CD4-positive, alpha-beta T cell treated with Interleukin-4 for 1 hour (primary cell): ENCODE measurements at places on chromosomes 4 and X.
A peak's percentile ranks its signal among the peaks of the same experiment; 100 is the strongest.

DNA sequence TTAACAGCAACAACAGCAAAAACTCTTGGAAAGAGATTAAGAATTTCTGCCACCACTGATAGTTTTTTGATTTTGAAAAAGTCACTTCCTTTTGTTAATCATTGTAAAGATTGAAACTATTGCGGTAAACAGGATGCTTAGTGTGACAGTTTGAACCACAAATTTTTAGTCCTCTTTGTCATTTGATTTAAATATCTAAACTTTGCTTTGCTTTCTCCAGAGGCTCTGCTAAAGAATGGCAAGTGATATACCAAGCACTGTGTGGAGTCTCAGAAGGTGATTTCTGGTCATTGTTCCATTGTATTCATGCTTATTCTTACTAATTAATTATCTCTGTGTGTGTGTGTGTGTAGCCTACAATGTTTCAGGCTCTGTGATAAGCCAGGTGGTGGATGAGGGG lies 155.6 kb downstream of the BMPR1B start:
- DNase-seq = no peak

DNA sequence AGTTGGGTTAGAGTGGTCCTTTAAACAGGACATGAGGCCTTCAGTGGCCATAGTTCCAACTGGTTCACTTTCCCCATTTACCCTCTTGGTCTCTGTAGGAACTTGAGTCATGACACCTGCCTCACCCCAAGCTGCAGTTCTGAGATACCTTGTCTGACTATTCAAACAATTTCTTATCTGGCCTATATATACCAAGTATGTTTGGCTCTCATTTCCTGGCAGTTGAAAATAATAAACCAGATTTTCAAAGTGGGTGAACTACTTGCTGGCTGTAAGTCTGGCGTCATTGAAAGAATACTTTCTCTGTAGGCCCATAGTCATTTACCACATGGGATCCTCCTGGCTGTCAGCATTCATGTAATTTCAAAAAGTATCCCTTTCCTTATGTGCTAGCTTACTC lies 228.8 kb downstream of the SHROOM3 start:
- DNase-seq = no peak

- peak; percentile 47 for DNase-seq
These were observed 64.6 kb downstream of the COX7B2 start for GRCh38 chr4:46844325-46844917.

DNA sequence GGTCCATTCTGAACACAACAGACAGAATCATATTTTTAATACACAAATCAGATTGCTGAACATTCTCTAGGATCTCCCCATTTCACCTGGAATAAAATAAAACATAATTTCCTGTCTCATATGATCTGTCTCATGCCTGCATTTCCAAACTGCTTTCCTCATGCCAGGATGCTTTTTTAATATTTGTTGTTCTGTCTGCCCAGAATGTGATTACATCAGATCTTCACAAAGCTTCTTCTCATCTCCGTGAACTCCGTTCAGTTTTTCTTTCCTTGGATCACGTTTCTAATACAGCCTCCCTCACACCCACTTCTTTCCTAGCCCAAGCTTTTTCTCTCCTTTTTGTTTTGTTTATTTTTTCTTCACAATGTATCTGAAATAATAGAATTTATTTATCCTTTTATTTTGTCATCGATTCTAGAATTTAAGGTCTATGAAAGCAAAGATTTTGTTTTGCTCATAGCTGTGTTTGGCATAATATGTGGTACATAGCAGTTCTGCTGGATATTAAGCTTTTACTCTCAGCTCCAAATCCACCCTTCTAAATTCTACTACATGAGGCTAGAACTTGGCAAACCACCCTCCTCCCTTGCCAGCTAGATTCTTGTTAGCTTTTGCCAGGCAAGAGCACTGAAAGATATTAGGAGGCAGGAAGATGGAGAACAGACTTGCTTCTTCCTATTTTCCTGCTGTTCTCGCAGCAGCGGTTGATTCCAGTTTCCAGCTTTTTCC lies 165.5 kb upstream of the SLIT2 start:
- no peak for DNase-seq

- DNase-seq = no peak
These were observed 173.8 kb downstream of the ADGRL3 start for GRCh38 chr4:61373901-61374440.

- no peak for DNase-seq
These were observed 29.6 kb upstream of the IGFBP7 start for GRCh38 chr4:57139783-57140182.

GRCh38 chr4:168569066-168569930 lies 72.4 kb downstream of the PALLD start:
- DNase-seq = no peak

DNA sequence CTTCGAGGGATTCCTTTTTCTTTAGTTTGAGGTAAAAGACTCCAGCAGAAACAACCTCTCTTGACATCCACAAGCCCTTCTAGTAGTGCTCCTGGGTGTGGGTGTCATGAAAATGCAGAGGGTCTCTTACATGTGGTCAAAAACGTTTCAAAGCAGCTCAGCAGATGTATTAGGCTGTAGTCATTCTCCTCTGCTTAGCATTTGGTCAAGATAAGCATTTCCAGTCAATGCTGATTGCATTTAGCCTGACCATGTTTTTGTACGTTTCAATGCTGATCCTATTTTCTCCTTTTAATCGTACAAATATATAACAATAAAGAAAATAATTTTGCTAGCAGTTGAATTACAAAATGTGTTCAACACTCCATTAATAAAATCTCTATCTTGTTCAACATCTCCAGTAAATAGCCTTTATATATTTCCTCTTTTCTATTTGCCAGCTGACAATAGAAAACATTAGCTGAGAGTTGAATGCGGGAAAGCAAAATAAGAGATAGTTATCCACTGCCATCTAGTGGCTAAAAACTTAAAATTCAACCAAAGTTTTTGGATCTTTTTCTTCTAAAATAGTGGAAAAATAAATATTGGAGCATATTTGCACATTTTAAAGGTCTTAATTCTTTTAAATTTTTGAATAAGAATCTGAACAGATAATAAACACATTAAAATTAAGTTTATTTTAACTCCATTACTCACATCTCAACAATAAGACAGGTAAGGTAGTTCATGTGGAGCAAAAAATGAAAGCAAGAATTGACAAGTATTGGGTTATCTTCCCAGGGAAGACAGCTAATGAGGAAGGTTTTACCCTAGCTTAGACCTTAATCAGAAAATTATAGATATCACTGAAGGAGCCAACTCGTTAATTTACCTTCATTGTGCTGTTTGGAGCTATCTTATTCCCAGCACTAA lies 15.2 kb upstream of the PACRGL start:
- peak; percentile 31 for DNase-seq
